ENCODE measurements at places on chromosomes 2 and 18.

- DNase-seq, result no peak
Measured at GRCh38 chr2:55084641-55085040, 34.4 kb upstream of the RTN4 start.

GRCh38 chr2:142076317-142076716, 54.5 kb downstream of the LRP1B start:
- no peak for DNase-seq

GRCh38 chr2:40740419-40740818, 288.5 kb upstream of the SLC8A1 start:
- no peak for DNase-seq

GRCh38 chr2:7694076-7694985, 777.1 kb downstream of the RNF144A start:
- DNase-seq, result no peak

DNA sequence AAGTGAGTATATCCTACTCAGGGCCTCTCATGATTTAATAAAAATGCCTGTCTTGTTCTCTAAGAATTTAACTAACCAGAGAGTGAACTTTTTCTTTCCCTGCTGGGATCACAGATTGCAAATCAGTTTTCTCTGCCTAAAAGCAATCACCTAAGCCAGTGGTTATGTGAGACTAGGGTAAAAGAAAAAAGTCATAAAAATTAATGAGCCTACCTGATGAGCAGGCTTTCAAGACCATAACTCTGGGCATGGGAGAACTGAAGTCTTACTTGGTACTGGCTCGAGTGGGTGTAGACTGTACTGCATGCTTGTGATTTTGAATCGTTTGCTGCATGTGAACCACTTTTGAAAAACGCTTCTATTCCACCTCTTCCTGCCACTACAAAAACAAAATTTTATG, 1677.0 kb upstream of the LRRTM1 start:
- DNase-seq, result no peak

All from H1 (cell line).